ENCODE measurements at places on chromosomes 3 and 15.

DNA sequence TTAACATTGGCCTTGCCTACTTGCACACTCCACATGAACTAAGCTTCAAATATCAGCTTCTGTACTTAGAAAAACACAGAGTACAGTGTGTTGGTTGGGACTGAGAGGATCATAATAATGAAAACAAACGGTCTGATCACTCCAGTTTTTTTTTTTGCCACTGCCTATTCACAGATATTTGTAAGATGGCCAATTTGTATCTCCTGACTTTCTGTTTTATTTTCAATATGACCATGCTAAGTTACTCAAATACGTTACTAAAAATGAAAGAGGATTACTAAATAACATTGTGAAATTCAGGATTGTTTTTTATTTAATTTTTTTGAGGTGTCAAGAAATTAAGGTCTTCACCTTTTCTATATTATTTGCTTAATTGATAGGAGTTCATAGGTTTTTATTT lies 595.1 kb downstream of the TUSC7 start:
- no peak for DNase-seq

GRCh38 chr3:64865839-64866570 lies 178.2 kb upstream of the ADAMTS9 start:
- DNase-seq, result no peak

GRCh38 chr3:84724877-84725276 lies 233.9 kb upstream of the CADM2 start:
- DNase-seq, result no peak

DNA sequence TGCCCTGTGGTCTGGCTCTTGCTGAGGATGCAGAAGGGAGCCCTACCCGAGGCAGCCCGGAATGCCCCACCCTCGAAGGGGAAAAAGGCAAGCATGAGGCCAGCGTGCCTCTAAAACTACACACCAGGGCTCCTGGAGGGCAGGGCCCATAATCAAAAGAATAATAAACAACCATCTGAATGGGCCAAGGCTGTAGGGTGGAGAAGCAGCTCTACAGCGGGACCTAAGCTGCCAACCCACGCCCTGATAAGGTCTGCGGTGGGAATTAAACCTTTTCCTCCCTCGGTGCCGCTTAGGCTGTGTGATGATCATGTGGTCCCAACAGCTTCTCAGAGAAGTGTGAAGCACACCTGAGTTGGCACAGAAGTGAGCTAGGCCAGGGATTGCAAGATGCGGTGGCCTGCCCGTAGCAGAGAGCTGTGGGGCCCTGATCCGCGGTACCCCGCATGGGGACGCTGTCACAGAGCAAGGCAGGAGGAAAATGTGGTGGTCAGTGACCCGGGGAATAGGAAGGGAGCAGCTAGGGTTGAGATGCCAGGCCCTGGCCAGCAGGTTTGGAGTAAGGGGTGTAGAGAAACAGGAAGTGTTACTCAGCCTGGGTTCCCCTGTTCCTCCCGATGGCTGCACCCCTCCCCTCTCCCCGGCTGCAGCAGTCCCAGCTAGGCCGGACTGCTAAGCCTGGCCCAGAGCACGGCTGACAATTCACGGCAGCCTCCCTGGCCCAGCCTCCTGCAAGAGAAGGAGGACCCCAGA lies 1.1 kb upstream of the C15orf62 start:
- no peak for DNase-seq

GRCh38 chr3:195208631-195209030 lies 62.3 kb downstream of the XXYLT1 start:
- DNase-seq, result no peak

Measured in glomerular endothelial cell (primary cell).